ENCODE measurements at places on chromosomes 4 and X.
A peak's percentile ranks its signal among the peaks of the same experiment; 100 is the strongest.

DNA sequence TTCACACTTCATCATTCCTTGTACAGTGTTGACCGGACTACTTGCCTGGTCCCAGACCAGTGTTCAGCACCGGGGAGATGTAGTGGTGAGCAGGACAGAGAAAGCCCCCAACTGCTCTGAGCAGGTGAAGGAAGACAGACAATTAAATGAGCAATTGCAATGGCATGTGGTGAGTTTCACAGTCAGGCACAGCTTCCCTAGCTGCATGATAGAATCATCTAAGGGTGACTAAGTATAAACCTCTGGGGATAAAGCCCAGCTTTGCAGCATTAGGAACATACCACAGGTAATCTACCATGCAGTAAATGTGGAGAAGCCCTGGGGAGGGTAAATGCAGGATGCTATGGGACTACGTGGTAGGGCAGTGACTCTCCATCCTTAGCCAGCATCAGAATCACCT, 47.8 kb downstream of the TMA16 start:
- DNase-seq, result no peak

- no peak for DNase-seq
These were observed 606.5 kb downstream of the MAGEB5 start for GRCh38 chrX:26822448-26822847.

- DNase-seq, result no peak
These were observed 35.5 kb downstream of the DCUN1D4 start for GRCh38 chr4:51878431-51878830.

- peak; percentile 30 for DNase-seq
These were observed 43.7 kb downstream of the NSG1 start for GRCh38 chr4:4430492-4431195.

- no peak for DNase-seq
These were observed 28.4 kb upstream of the CXCL8 start for GRCh38 chr4:73711989-73712388.

GRCh38 chr4:125155251-125155650, 159.5 kb upstream of the FAT4 start:
- no peak for DNase-seq

GRCh38 chr4:16418814-16419213, 192.5 kb upstream of the TAPT1 start:
- no peak for DNase-seq

- DNase-seq, result no peak
These were observed 175.6 kb upstream of the GPC4 start for GRCh38 chrX:133590703-133591505.

DNA sequence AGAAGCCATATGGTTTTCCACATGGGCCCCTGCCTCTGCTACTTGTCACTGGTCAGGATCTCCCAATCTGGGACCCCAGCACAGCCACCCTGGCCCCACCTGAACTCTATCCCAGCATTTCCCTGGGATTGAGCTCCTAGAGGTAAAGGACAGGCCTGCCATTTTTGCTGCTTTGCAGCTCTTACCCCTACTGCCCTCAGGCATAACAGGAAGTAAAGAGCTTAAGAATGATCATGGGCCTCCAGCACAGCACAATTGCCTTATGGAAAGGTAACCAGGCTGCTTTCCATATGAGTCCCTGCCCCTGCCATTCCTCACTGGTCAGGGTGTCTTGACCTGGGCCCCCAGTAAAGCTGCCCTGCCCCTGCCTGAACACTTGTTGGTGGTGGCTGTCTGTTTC, 254.9 kb upstream of the ZCCHC13 start:
- DNase-seq, result no peak

- no peak for DNase-seq
These were observed 86.7 kb downstream of the AKAP4 start for GRCh38 chrX:50114113-50114512.

DNA sequence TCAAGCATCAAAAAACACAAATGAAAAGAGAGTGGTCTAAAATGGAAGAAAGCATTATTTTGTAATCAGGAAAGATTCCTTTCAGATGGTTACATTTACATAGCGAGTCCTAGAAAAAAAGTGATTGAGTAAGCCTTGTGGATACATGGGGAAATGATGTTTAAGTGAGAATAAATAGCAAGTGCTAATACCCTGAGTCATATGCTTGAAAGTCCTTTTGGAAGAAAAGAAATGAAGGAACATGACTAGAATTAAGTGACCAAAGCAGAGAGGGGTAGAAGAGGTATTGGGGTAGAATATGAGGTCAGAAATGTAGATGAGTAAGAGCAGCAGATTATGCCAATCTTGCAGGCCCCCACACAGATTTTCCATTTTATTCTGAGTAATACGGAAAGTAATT, 814.8 kb upstream of the GRID2 start:
- no peak for DNase-seq

GRCh38 chrX:57821703-57822387, 88.4 kb downstream of the ZXDA start:
- peak; percentile 2 for DNase-seq

- no peak for DNase-seq
These were observed 25.2 kb upstream of the ZFX start for GRCh38 chrX:24124244-24124799.

GRCh38 chr4:74327762-74328161, 19.5 kb downstream of the EPGN start:
- DNase-seq, result no peak

GRCh38 chr4:22668301-22668700, 24.4 kb upstream of the GBA3 start:
- DNase-seq, result no peak

DNA sequence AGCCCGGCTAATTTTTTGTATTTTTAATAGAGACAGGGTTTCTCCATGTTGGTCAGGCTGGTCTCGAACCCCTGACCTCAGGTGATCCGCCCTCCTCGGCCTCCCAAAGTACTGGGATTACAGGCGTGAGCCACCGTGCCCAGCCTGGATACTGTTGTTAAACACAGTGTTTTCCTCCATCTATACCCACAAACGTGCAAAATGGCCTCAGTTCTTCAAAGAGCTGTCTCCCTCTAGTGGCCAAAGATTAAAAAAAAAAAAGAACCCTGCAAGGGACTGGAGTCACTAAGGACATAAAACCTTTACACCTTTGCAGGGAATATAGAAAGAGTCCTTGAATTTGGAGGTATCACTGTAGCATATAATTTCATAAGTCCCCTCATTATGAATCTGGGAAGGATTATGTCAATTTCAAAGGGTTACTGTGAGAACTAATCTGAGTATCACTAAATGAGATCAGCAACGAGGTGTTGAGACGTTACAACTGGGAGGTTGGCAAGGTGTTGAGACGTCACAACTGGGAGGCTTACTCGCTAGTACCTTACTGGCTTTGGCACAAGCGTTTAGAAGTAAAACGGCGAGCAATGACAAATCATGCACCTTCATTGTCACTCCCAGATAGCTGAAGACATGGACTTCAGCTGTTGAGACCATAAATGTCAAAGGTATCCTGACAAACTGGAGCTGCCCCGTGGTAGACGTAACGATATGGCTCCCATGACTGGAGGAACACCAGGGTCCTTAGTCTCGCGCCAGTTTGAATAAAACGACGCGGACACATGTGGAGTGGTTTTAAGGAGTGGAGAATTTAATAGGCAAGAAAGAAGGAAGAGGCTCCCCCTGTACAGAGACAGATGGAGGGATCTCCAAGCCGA, 33.4 kb upstream of the ENPP6 start:
- no peak for DNase-seq

DNA sequence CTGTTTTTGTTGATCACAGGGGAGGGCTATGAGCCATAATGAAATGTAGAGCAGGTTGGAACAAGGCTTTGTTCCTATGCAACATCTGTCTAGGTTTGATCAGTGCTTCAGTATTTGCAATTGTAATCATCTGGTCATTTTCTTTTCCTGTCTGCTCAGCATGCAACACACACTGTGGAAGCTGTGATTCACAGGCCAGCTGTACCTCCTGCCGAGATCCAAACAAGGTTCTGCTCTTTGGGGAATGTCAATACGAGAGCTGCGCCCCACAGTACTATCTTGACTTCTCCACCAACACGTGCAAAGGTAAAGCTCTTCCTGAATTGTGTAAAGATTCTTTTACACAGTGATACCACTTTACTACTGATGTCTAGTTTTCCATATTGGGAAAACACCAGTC, 181.9 kb upstream of the ANXA3 start:
- DNase-seq, result no peak

DNA sequence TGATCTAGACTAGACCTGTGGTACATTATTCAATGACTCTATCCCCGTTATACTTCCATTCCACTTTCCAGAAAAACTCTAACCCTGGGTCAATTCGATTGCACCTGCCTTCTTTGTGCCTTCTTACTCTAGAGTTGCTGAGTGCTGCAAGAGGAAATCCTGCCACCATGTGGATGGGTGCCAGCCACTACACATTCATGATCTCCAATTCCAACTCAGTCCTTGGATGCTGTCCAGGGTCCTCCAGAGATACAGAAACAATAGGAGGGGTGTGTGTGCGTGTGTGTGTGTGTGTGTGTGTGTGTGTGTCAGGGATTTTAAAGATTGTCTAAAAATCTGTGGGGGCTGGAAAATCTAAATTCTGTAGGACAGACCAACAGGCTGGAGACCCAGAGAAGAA, 42.9 kb upstream of the INTS6L start:
- no peak for DNase-seq

- DNase-seq, result no peak
These were observed 554.4 kb downstream of the ARAP2 start for GRCh38 chr4:35689870-35690269.

DNA sequence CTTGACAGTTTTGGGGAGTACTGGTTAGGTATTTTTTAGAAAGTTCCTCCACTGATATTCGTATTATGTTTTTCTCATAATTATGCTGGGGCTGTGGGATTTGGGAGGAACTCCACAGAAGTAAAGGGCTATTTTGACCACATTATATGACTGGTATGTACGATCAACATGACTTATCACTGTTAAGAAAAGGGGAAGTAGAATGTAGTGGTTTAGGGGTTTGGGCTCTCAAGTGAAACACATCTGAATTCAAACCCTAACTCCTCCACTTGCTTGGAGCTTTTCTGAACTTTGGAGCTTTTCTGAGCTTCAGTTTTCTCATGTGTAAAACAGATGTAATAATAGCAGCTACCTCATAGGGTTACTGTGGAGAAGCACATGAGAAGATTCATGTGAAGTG, 96.4 kb upstream of the C1GALT1C1 start:
- no peak for DNase-seq

DNA sequence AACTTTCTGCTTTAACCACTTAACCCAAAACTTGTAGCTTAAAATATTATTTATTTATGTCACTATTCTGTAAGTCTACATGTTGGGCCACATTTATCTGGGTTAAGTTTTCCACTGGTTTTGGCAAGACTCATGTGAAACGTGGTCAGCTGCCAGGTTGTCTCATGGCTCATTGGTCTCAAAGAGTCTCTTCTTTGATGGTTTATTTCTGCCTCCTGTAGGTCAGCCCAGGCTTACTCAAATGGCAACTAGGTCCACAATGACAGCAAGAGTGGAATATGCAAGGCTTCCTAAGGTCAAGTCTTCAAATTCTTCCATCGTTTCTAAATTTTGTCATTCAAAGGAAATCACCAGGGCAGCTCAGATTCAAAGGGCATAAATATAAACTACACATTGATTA, 828.7 kb downstream of the PCDH7 start:
- no peak for DNase-seq

DNA sequence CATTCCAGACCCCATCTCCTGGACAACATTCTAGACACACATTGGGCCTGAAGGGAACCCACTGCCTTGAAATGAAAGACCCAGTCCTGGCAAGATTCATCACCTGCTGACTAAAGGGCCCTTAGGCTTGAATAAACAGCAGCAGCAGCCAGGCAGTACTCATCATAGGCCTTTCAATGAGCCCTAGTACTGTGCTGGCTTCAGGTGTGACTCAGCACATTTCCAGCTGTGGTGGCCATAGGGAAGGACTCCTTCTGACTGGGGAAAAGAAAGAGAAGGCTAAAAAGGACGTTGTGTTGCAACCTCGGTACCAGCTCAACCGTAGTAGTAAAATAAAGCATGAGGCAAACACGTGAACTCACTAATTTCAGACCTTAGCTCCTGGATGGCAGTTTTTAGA, 344.0 kb downstream of the ACTRT1 start:
- DNase-seq, result no peak

- no peak for DNase-seq
These were observed 57.1 kb downstream of the REELD1 start for GRCh38 chr4:146271466-146271865.

DNA sequence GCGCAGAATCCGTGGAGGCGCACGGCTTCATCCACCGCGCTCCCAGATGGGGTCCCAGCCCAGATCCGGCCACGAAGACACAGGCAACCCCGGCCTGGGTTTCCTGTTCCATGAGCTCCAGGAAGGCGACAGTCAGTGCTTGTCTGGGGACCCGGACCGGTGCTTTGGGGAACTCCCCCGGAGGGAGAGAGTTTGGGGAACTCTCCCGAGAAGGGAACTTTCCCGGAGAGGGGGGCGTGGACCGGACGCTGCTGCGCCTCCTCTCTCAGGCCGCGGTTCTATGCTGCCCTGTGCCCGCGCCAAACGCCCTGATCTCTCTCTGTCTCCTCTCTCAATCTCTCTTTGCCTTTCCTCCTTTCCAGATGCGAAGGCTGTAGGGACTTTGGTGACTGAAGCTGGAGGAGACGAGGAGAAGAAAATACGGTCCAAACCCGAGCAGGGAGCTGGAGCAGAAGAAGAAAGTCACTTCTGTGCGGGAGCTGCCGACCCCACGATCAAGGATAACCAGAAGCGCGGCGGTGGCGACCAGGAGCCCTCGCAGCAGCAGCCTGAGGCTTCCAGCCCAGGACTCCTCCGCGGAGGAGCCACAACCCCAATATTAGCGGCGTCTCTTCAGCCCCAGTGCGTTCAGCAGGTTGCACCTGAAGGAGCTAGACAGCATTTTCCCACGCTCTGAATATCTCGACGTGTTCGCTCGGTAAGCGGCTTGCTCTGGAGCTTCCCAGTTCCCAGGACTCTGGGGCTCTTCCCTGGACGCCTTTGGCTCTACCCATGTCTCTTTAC, 47.6 kb upstream of the NKAP start:
- no peak for DNase-seq

DNA sequence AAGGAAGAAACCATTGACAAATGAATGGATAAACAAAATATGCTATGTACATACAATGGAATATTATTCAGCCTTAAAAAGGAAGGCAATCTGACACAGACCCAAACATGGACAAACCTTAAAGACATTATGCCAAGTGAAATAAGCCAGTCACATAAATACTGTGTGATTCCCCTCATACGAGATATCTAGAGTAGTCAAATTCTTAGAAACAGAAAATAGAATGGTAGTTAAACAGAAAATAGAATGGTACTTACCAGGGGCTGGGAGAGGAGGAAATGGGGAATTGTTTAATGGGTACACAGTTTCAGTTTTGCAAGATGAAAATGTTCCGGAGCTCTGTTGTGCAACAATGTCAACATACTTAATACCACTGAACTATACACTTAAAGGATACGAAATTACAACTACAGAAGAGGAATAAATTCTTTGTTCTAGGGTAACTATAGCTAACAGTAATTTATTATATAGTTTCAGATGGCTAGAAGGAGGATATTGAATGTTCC, 47.8 kb upstream of the DUSP21 start:
- DNase-seq, result no peak

DNA sequence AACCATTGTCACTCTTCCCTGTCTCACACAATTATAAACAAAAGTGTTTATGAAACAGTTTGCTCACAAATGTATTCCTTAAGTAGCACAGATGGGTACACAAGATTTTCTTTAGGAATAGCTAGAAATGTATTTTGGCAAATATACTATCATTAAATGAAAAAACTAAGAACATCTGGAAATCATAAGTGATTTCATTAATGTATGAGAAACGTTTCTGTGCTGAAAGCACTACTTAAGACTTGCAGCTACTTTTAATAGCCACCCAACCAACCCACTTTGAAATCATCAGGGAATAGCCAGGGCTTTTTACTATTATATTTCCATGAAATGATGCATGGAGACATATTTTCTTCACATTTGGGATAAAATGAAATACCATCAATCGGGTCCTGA, 62.3 kb upstream of the NAP1L5 start:
- DNase-seq, result no peak

GRCh38 chr4:147822128-147822527, 90.2 kb downstream of the ARHGAP10 start:
- no peak for DNase-seq
